ENCODE measurements at places on chromosomes 6 and 20. TPM values are rescaled to one million over a fixed set of nuclear protein-coding genes. Genes with fewer than 3 reads are reported as not detected.
A peak's percentile ranks its signal among the peaks of the same experiment; 100 is the strongest.

DNA sequence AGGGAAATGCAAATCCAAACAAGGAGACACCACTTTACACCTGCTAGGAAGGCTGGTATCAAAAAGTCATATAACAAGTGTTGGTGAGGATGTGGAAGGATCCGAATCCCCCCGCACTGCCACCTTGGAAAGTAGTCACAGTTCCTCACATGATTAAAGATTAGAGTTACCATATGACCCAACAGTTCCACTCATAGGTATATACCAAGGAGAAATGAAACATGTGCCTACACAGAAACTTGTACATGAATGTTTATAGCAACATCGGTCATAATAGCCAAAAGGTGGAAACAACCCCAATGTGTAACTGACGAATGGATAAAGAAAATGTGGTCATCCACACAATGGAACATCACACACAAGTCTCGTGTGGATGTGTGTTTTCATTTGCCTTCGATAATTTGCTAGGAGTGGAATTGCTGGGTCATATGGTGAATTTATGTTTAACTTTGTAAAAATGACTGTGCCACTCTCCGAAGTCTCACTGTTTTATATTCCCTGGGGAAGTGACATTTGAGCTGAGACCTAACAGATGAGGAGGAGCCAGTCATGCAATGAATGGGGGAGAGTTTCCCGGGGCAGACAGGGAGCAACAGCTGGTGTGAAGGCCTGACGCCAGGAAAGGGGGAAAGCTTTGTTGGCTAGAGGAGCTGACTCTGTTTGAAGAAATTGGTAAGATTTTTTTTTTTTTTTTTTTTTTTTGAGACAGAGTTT is 125.9 kb upstream of the MLN start:
- H3K36me3 ChIP-seq, result no peaks in the 10 kb centered on the region
- no peak overlapping the region for H3K4me3 ChIP-seq
- H3K27me3 ChIP-seq, result peaks cover 8% of the 10 kb centered on the region

RAMACL gene
- total RNA-seq, result 6.6 TPM

DNA sequence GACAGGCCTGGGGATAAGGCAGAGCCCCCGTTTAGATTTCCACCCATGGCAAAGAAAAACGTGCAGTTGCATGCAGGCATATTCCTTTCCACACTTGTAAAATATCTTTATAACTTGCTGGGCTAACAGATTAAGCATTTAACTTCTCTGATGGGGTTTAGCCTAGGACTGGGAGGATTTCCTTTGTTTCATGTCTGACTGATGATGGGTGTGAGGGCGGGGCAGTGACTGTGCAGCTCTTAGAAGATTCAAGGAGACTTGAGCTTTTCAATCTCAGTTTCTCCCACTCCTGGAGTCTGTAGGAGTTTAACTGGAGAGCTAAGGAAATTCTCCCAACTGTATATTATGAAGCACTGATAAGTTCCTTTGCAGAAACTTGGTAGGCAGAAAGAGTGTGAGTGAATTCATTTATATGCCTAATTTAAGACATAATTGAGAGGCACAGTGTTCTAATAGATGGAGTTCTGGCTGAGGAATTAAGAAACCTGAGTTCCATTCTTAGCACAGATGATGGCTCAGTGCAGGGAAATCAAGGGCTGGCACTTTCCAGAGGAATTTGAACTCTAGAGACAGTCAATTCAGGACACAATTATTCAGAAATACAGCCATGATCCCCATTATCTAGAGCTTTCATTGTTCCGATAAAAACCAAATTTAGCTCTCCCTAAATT is 214.6 kb upstream of the CNR1 start:
- H3K4me3 ChIP-seq, result no peak overlapping the region
- no peaks in the 10 kb centered on the region for H3K27me3 ChIP-seq
- no peaks in the 10 kb centered on the region for H3K36me3 ChIP-seq
- no peak for DNase-seq

GRCh38 chr20:41139227-41140093 is 2.1 kb downstream of the PLCG1 start:
- peak overlapping the region; percentile 87 for H3K4me3 ChIP-seq
- DNase-seq, result no peak
- peaks cover 2% of the 10 kb centered on the region for H3K36me3 ChIP-seq
- peaks cover 81% of the 10 kb centered on the region for H3K4me1 ChIP-seq
- H3K27ac ChIP-seq, result peak overlapping the region; percentile 95

DNA sequence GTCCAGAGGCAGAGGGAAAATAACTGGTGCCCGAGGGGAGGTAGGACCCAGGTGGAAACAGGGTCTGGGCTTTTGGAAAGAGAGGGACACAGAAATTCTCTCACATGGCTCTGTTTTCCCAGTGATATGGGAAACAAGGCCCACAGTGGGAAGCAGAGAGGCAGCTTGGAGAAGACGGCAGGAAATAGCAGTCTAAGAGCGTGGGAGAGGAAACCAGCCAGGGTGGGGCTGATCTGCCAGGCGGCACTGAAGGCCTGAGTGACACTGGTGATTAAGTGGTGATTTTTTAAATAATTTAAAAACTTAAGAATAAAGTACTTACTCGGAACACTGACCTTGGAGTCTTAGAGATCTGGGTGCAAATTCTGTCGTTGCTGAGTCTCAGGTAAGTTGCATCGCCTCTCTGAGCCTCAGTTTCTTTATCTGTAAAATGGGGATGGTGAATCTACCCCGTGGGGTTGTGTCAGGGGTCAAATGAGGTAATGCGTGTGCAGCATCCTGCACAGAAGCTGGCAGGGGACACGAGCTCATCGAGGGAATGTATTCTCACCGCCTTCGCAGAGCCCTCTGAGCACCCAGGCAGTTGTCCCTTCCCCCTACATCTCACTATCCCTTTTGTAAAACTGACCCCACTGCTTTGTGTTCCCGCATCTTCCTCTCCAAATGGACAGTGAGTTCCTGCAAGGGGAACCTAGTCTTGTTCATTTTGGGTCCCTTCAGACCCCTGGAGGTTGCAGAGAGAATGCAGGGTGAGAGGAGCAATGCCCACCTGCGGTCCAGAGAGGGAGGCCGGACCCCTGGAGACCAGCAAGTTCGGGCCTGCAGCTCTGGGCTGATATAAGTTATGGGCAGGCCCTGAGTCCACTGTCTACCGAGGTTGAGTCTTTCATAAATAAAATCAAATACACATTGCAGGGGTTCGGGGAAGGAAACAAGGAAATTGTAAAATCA is 228.6 kb upstream of the PMEPA1 start:
- H3K36me3 ChIP-seq, result no peaks in the 10 kb centered on the region
- no peak overlapping the region for H3K4me3 ChIP-seq
- H3K27ac ChIP-seq, result no peak overlapping the region
- DNase-seq, result no peak
- peaks cover 6% of the 10 kb centered on the region for H3K4me1 ChIP-seq
- H3K27me3 ChIP-seq, result no peaks in the 10 kb centered on the region

- no peak overlapping the region for H3K4me3 ChIP-seq
- H3K36me3 ChIP-seq, result no peaks in the 10 kb centered on the region
- H3K27ac ChIP-seq, result no peak overlapping the region
- peaks cover 6% of the 10 kb centered on the region for H3K27me3 ChIP-seq
These were observed 69.5 kb upstream of the SULF2 start for GRCh38 chr20:47854687-47855212.

PAX1 gene
- not detected for total RNA-seq

DNA sequence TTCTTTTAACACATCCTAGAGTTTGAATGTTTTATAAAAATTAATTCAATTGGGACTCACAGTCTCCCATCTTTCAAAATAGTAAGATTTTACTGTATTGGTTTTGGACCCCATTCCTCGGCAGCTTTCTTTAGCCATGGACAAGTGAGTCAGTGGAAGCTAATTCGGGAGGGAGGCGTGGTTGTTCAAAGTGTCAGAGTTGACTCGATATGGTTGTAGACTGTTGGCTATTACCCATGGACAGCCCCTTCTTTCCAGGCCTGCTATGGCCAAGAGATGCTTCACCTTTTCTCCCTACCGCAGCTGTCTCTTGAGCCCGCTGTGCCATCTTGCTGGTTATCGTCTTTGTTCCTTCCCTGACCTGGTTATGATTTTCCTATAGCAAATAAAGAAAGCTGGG is 243.0 kb downstream of the CD83 start:
- no peaks in the 10 kb centered on the region for H3K4me1 ChIP-seq
- DNase-seq, result no peak
- no peaks in the 10 kb centered on the region for H3K36me3 ChIP-seq
- H3K27ac ChIP-seq, result no peak overlapping the region

MOXD1 gene
- 13.4 TPM for total RNA-seq

DNA sequence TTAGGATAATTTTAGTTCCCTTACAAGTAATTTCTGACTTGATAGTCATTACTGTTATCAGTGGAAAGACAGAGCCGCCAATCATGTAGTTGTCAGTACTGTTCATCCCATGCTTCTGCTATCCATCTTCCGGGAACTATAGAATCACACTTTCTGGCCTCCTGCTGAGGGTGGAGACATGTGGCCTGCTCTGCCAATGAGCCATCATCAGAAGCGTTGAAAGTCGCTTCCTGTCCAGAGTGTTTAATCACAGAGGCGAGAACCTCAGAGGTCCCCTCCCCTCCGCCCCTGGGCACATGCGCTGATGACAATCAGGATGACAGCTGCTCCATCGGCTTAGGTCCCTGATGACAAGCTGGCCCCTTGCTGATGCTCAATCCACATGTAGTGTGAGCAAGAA is 3.0 kb downstream of the DDO start:
- H3K4me3 ChIP-seq, result no peak overlapping the region
- H3K27me3 ChIP-seq, result no peaks in the 10 kb centered on the region
- no peak for DNase-seq
- no peaks in the 10 kb centered on the region for H3K36me3 ChIP-seq
- H3K4me1 ChIP-seq, result peaks cover 19% of the 10 kb centered on the region

DNA sequence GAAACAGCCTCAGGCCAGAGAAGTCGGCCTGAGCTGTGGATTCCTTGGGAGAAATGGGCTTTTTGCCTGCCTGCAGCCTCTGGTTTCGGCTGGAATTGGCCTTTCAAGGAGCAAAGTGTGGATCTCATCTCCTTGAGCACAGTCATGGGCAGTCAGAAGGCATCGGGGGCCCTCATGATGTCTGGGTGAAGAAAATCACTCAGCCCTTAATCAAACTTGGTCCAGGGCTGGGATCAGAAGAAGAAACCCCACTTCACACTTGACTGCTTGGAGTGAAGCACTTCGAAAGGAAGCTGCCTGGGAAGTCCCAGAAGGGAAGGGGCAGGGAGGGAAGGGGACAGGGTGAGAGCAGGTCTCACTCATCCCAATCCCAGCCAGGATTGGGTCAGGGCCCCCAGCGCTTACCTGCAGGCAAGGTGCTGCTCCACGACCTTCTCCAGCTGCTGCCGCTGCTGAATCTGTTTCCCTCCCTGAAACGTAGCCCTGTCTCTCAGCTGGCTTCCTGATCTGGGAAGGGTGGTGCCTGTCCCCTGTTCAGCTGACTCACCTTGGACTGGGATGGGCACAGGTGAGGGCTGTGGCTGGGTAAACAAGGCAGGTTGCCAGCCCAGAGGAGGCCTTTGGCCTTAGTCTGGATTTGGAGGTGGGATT is at the start of gene SDCBP2:
TSS of gene SDCBP2 (minus strand) at position 460 of the 651 bp plus-strand sequence. CDS start 8,723 bp downstream, outside the sequence.
- H3K27ac ChIP-seq, result peak within 1 kb of the TSS; percentile 98
- no peak within 1 kb of the TSS for H3K4me3 ChIP-seq
- H3K27me3 ChIP-seq, result no peaks in the 10 kb centered on the region
- H3K36me3 ChIP-seq, result no peaks in the 10 kb centered on the region
- DNase-seq, result peak; percentile 72

GRCh38 chr6:64996301-64996700 is 710.7 kb downstream of the EYS start:
- H3K36me3 ChIP-seq, result no peaks in the 10 kb centered on the region
- no peak overlapping the region for H3K27ac ChIP-seq
- no peak overlapping the region for H3K4me3 ChIP-seq
- H3K4me1 ChIP-seq, result no peaks in the 10 kb centered on the region

DNA sequence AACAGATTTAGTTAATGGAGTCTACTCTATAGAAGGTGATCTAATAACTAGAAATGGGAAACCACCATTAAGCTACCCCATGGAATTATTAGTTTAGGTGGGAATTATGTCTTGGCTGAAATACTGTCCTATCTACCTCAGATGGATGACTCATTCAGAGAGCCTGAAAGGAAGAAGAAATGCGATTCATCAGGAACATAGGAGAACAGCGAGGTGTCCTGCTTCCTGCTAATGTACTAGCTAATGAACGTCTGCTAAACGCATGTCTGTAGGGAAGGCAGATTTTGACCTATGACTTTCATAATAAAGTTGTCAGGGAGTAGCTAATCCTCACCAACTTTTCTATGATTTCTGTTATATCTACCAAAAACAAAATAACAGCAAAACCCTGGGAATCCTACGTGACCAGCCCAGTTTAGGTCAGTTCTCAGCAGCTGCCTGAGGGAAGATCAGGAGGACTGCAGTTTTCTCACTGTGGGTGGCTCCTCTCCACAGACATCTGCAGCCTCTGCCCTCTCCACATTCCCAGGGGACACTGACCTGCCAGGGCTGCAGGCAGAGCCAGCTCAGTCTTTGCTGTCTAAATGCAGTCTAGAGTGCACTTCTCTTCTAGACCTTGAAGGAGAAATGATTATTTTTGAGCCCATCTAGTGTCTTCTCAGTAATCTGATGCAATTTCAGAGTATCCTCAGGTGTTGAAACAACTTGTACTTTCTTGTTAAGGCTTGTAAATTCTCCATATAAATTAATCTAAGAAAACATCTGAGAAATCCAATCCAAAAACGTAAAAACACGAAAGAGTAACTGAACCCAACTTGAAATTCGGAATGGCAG is 18.1 kb upstream of the SFT2D1 start:
- peaks cover 4% of the 10 kb centered on the region for H3K27me3 ChIP-seq
- no peaks in the 10 kb centered on the region for H3K4me1 ChIP-seq
- no peak overlapping the region for H3K4me3 ChIP-seq
- peaks cover 26% of the 10 kb centered on the region for H3K36me3 ChIP-seq
- no peak for DNase-seq

- no peaks in the 10 kb centered on the region for H3K36me3 ChIP-seq
- no peaks in the 10 kb centered on the region for H3K4me1 ChIP-seq
- no peak overlapping the region for H3K4me3 ChIP-seq
- H3K27me3 ChIP-seq, result no peaks in the 10 kb centered on the region
- DNase-seq, result no peak
These were observed 383.5 kb downstream of the FRK start for GRCh38 chr6:115677198-115677597.

DNA sequence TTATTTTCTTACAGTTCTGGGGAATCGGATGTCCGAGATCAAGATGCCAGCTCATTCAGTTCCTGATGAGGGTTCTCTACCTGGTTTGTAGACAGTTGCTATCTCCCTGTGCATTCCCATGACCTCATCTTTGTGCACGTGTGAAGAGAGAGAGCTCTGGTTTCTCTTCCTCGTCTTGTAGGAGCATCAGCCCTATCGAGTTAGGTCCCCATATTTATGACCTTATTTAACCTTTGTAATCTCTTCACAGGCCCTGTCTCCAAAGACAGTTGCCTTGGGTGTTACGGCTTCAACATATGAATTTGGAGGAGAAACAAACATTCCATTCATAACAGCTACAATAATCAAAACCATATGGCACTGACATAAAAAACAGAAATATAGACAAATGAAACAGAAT is 455.3 kb downstream of the HACE1 start:
- H3K4me3 ChIP-seq, result no peak overlapping the region
- DNase-seq, result no peak
- no peaks in the 10 kb centered on the region for H3K4me1 ChIP-seq
- H3K36me3 ChIP-seq, result no peaks in the 10 kb centered on the region
- H3K27ac ChIP-seq, result no peak overlapping the region

CLPSL1 gene
- not detected for total RNA-seq

C6orf58 gene
- total RNA-seq, result not detected

- H3K27ac ChIP-seq, result no peak overlapping the region
- DNase-seq, result no peak
- no peaks in the 10 kb centered on the region for H3K36me3 ChIP-seq
- H3K4me3 ChIP-seq, result no peak overlapping the region
These were observed 245.2 kb downstream of the CDH26 start for GRCh38 chr20:60203451-60203850.
